NCI-H1694 (cell line): ENCODE measurements at places on chromosomes 1 and 21.

GRCh38 chr1:6157528-6158174, 22.5 kb downstream of the CHD5 start:
- DNase-seq: no peak

GRCh38 chr1:160608941-160609340, 29.6 kb upstream of the CD84 start:
- DNase-seq: no peak

GRCh38 chr1:237712586-237713157, 178.1 kb downstream of the ZP4 start:
- DNase-seq: no peak

DNA sequence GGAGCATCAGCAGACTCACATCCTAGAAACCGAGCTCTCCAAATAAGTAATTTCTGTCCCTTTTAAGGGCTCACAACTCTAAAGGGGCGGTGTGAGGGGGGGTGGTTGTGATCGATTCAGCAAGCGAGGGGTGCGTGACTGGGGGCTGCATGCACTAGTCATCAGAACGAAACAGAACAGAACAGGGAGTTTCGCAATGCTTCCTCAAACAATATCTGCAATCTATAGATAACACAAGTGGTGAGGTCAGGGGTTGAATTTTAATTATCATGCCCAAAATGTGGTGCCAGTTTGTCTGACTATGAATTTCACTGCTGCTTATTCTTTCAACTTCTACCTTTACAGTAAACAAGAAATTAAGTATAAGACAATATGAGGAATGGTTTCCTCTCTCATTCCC, 1003.0 kb upstream of the NCAM2 start:
- no peak for DNase-seq

DNA sequence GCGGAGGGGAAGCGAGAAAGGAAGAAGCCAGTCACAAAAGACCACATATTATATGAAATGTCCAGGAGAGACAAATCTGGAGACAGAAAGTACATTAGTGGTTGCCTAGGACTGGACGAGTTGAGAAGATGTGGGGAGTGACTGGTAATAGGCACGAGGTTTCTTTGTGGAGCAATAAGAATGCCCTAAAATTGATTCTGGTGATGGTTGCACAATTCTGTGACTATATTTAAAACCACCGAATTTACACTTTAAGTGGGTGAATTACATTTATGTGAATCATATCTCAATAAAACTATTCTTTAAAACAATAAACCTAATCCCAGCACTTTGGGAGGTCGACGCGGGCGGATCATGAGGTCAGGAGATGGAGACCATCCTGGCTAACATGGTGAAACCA, 63.1 kb downstream of the ZNF281 start:
- no peak for DNase-seq

DNA sequence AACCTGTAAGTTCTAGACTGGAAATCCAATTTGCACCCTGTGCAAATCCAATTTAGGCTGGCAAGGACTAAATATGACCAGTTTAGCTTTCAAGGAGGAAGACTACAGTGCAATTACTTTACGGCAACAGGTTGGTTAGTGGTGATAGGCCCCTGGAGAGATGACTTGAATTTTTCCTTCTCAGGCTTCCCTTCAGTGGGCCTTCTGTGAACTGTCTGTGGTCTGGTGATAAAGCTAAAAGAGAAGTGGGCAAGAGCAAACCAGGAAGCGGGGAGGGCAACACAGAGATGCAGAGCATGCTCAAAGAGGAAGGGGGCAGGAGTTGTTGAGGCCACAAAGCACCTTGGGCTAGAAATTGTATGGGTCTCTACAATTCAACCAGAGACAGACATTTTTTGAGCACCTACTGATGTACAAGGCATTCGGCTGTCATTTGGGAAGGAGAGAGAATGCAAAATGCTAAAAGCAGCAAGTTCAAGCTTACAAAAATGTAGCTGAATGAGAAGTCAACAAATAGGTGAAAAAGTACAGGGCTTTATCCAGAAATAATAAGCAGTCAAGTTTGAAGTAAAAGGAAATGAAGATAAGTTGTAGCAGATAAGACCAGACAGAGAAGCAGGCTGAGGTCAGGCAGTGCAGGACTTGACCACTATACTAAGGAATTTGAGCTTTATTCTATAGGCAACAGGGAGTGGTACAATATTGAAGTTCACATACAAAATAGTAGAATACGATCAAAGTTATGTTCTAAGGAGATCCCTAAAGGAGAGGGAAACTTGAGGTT, 23.9 kb downstream of the INPP5B start:
- DNase-seq: no peak
